ENCODE measurements at places on chromosomes 5 and 9.

DNA sequence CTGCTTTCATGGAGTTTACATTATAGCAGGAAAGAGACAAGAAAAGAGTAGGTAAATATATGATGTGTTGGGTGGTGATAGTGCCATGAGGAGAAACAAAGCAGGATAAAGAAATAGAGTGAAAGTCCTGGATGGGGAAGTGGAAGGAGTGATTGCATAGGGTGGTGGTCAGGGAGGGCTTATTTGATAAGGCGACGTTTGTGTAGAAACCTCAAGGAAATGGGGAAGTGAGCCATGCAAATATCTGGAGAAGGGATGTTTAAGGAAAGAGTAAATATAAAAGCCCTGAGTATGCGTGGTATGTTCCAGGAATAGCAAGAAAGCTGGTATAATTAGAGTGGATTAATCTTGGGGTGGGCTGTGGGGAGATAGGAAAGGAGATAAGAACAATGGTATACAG, 134.7 kb upstream of the SV2C start:
- no peak for DNase-seq

- DNase-seq = no peak
Observed at GRCh38 chr5:145953202-145953601, 16.8 kb downstream of the SH3RF2 start.

DNA sequence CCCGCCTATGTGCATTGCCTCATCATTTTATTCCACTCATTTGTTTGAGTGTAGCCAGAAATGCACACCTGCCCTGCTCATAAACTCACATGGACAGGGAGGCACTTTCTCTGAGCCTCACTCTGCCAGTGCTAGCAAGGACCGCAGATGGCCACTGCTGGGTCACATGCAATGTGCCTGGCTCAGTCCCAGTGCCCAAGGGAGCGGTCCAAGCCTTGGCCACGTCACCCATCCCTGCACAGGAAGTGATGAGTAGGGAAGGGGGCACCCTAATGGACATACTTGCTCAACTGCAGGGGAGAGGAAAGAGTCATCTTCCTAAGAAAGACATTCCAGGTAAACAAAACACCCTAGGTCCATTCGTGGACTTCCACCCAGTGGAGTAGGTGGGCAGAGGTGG, 630.9 kb downstream of the IRX1 start:
- no peak for DNase-seq

GRCh38 chr5:55177078-55177477, 4.1 kb upstream of the CDC20B start:
- no peak for DNase-seq

DNA sequence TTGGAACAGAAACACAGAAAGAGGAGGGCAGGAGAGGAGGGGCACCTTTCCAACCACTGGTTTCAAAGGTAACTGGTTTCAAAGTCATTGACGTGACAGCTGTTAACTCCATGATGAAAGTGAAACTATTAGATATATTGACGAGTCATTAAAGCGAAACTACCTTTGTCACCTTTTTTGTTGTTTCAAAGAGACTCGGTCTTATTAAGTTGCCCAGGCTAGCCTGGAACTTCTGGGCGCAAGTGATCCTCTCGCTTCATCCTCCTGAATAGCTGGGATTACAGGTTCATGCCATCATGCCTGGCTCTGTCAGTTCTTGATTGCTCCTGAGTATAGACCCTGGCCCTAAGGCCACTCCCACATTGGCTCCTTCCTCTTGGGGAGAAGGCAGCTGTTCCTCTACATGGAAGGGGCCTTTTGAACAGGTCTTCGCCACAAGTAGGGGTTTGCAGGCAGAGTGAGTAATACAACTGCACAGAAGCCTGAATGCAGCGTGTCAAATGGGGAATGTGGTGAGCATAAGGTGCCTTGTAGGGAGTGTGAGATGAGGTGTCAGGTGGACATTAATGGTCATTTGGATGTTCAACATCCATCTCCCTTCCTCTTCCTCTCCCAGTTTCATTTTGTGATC, 3.4 kb upstream of the F12 start:
- no peak for DNase-seq

GRCh38 chr9:137492464-137493363, 33.6 kb upstream of the NSMF start:
- DNase-seq = no peak

GRCh38 chr9:123417289-123418051, 61.5 kb downstream of the CRB2 start:
- no peak for DNase-seq

DNA sequence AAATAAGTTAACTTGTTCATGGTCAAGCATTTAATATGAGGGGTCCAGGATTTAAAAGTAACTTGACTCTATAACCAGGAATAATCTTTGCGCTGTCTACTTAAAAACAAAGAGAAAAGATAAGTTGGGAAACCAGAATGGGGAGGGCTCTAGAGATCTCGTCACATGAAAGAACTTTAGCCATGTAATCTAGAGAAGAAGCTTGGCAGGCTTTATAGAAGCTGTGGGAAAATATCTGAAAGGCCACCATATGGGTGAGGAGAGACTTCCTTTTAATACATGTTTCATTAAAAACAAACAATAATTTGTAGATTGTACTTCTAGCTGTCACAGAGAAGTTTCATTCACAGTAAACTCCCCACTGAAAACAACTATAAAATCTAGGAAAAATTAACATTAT, 46.7 kb upstream of the PPP1R2B start:
- DNase-seq = no peak

DNA sequence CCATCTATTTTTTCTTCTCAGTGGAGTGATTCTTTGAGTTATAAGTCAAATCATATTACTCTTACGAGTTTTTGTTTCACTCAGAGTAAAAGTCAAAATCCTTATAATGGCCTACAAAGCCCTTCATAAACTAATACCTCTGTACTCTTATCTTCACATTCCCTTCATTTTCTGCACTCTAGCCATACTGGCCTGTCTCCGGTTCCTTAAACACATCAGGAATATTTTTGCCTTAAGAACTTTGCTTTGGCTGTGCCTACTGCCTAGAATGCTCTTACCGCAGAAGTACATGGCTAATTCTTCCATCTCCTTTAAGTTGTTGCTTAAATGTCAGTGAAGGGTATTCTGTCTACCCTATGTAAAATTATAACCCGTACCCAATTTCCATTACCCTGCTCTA, 132.9 kb upstream of the GRHPR start:
- no peak for DNase-seq

GRCh38 chr5:63963926-63964325, 1.7 kb upstream of the HTR1A start:
- no peak for DNase-seq

GRCh38 chr5:180605554-180606214, 14.4 kb upstream of the SCGB3A1 start:
- no peak for DNase-seq

DNA sequence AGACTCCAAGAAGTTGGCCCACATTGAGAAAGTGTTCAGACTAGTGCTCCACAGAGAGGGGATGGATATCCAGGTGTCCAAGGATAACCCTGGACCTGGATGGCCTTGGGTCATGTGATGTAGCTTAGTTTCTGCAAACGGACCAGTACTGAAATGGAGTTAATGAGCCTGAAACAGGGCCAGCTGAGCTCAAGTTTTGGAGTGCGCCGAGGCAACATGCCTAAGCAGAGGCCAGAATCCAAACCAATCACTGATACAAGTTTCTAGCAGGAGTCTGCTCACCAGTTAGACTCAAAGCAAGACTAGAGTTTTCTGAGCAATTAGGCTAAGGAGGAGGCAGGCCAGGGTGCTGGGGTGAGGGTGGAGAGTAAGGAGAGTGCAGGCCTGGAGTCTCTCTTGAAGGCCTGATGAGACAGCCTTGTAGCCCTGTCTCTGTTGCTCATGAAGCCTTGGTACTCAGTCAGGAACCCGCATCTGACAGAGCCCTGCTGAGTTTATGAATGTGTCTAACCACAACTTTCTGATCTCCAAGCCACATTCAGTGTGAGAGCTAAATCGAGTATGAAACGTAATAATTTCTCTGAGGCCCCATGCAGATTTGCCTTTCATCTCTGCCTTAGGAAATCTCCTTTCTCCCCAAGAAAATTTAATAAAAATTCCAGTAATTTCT, 68.9 kb upstream of the EQTN start:
- no peak for DNase-seq

- DNase-seq = no peak
Observed at GRCh38 chr9:4519604-4520003, 29.3 kb downstream of the SLC1A1 start.

- no peak for DNase-seq
Observed at GRCh38 chr5:140023611-140024191, 19.4 kb downstream of the NRG2 start.

DNA sequence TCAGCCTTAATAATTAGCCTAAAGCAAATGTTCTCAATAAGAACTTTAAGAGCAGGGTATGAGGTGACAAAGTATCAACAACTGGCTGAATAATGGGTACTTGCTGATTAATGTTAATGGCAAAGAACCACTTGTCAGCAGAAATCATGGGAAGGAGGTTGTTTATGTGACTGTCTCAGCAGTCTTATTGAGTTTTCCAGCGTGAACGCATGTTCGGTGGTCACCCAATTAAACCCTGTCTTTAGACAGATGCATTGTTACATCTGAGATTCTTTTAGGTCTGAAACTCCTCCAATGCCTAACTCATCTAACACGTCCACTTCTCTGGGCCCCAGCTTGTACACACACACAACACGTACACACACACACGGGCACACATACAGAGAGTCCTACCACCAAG, 18.2 kb upstream of the TSSK1B start:
- no peak for DNase-seq

- DNase-seq = no peak
Observed at GRCh38 chr5:137995749-137996128, 37.1 kb downstream of the FAM13B start.

- no peak for DNase-seq
Observed at GRCh38 chr5:146766013-146766412, 112.5 kb downstream of the PPP2R2B start.

GRCh38 chr9:78691542-78691941, 394.6 kb downstream of the PSAT1 start:
- no peak for DNase-seq

DNA sequence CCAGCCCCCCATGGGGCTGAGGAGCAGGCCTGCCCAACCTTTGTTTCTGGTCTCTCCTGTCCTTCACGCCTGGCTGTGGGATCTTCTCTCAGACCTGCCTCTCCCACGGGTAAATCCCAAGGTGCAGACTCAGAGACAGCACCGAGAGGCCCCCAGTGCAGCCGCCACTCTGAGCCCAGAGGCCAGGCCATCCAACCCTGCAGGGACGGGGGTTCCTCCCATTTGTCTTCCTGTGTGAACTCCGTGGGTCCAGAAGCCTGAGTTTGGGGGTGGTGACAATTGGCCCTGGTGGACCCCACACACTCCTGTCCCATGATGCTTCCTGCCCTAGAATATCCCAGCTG, 123.4 kb downstream of the ADAMTS2 start:
- no peak for DNase-seq

DNA sequence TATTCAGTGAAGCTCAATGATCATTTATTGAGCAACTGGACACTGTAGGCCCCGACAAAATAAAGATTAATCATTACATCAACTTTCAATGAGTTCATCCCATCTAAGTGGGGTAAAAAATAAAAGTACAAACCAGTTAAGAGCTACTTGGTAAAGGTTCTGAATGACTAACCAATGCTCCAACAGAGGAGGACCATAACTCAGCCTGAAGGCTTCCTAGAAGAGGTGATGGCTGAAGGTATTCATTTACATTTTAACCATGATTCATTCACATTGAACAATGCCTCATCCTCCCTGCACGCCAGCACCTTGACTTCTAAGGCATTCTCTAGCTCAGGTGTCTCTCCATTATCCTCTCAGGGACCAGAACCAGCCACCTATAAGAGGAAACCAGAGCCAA, 201.4 kb downstream of the ZNF462 start:
- DNase-seq = no peak

DNA sequence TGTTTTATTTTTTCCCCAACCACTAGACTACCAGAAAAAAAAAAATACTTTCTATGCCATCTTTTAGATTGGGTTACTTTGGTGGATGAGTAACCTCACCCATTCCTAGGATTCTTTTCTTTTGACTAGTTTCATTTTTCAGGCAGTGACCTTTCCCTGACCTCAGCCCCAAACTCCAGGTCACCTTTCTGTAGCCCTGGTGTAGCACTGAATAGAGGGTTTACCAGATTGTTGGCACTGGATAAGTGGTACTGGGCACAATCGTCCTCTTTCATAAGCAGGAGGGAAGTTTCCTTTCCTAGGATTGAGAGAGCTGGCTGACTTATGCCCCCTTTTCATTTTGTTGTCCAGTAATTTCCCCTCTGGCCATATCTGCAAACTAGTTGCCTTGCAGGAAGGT, 169.4 kb upstream of the TMEM161B start:
- DNase-seq = no peak

GRCh38 chr5:12934722-12935121, 1009.8 kb downstream of the DNAH5 start:
- no peak for DNase-seq

DNA sequence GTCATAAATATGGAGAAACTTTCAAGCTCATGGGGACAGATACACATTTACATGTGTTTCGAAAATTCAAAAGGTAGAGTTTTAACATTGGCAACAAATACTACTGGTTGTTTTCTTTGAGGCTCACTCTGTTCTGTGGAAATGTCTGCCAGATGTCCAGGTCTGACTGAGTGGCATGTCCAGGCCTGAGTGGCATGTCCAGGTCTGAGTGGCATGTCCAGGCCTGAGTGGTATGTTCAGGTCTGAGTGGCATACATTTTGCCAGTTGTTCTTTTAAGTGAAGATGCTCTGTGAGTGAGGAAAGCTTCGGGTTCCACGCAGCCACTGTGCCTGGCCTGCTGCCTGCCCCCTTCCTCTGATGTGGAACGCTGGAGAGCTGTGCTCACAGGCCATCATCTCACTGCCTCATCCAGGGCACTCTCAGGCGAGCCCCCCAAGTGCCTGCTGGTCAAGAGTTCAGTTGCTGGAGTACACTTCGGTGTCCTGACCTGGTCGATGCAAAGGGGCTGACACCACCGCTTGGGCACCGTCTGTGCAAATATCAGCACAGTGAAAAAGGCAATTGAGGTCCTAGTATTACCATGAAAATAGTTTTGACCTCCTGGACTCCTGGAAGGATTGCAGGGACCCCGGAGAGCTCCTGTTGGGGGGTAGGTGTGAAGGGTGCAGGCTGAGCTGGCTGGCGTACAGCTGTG, 89.9 kb downstream of the EHMT1 start:
- no peak for DNase-seq

- no peak for DNase-seq
Observed at GRCh38 chr9:88196142-88196790, 58.0 kb upstream of the SPATA31C2 start.

GRCh38 chr9:83119873-83120272, 56.9 kb upstream of the RASEF start:
- no peak for DNase-seq

- no peak for DNase-seq
Observed at GRCh38 chr5:169583101-169583423, 511 bp upstream of the SPDL1 start.

DNA sequence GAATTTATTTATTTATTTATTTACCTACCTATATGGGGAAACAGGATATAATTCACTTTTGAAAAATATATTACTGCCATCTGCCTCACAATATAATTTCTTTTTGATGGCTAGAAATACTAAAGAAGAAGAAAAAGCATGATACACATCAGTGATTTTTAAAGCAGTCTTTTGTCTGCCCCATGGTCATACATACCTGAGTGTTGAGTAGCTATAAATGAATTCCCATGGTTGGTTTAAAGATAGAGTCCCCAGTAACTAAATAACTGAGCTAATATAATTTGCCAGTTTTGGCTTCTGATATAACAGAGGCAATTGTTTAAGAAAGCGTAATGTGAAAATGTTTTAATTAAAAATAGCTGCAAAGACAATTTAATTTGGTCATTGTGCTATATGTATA, 447.8 kb downstream of the PDE4D start:
- no peak for DNase-seq
